Activated naive CD8-positive, alpha-beta T cell treated with anti-CD3 and anti-CD28 coated beads for 36 hours (primary cell): ENCODE measurements at places on chromosomes 3 and 15.

DNA sequence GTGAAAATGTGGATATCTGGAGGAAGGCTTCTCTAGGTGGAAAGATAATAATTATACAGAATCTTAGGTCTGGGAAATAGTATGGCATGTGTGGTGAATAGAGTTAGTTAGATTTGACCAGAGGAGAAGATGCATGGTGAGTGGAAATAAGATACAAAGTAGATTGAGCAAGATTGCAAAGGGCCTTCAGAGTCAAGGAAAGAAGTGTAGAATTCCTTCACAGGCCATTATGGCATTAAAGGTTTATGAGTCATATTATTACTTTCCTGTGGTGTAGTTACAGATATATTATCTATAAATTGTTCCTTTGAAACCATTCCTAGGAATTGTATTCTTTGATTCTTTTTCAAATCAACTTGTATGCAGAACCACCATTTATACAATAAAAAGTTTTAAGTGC, 660.3 kb downstream of the SI start:
- no peak for DNase-seq

DNA sequence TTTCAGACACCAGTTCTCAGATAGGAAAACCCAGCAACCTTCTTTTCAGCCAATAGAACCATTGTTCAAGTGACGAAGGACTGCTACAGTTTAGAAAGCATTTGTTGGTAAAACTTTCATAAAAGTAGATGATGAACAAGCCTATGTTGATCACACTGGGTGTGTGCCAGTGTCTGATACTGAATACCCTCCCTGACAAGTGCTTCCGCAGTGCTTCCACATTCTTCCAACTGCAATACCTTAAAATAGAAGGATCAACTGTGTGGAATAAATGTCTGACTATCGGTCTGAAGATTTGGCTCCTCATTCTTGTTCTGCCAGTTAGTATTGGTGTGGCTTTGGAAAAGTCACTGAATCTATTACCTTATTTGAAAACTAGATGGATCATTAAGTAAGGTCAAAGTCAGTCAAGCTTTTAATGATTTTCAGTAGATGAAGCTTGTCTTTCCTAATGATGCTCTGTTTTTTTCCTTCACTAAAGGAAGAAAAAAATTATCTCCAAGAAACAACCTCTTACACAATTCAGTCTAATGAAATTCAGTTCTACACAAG, 479.4 kb upstream of the CBLB start:
- no peak for DNase-seq

DNA sequence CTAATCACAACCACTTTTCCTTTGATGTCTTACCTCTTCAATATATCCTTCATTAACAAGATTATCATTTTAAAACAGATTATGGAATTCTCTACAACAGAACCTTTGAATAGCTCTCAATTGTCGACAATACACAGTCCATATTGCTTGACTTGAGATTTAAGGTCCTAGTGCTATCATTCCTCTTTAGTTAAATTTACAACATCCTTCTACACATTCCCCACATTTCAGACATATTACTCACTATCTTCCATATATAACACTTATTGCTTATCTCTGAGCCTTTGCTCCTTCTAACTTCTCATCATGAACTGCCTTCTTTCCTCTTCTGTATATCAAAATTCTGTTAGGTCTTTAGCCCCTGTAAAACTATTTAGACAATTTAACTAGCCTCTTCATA, 247.0 kb downstream of the STXBP5L start:
- no peak for DNase-seq

DNA sequence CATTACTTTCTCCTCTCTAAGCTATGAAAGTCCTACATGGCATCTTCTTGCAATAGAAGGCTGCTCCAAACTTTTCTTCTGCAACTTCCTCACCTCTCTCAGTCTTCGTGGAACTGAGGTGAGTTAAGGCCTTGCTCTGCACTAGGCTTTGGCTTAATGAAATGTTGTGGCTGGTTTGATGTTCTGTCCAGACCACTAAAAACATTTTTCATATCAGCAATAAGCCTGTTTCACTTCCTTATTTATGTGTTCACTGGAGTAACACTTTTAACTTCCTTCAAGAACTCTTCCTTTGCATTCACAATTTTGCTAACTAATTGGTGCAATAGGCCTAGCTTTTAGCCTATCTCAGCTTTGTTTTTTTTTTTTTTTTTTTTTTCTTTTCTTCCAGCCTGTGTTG, 335.3 kb upstream of the NECTIN3 start:
- DNase-seq, result no peak

DNA sequence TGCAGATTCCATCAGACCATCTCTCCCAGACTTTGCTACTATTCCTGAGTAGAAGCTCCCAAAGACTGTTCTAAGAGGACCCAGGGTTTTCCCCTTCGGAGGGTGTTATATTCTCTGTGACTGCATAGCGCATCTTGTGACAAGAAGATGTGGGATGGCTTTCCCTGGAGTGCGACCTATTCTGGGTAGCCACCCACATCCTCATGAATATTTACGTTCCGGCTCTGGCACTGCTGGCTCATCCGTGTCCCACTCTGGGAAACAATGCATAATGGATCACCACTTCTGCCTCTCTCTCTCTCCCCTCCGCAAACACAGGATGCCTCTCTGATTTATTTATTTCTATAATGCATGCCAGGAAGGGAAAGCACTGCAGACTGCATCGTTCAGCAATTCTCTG, 166.1 kb downstream of the PYDC2 start:
- DNase-seq, result no peak

DNA sequence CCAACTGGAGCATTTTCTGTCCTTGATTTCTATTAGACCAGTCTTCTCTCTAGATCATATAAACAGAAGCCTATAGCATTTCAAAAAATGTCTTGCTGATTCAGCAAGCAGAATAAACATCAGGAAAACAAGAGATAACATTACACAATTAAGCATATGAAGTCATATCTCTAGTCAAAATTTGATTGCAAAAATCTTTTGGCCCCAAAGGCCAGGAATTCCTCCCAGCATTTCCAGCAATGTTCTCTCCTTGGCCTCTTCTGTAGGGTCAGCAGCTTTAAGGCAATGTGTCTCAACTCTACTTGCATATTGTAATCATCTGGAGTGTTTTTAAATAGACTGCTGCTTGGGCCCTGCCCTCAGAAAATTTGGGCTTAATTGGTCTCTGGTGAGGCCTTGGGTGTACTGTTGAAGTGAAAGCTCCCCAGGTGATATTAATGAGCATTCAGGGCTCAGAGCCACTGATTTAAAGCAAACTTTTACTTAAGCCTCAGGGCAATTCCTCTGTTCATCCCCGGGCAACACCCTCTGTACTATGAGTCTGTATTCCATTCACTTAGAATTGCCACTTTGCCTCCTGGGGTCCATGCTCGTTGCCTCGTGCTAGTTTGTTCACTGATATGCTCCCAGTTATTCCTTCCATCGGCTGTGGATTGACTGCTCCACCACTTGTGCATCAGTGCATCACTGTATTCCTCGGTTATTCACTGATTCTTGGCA, 1072.6 kb downstream of the ROBO2 start:
- DNase-seq, result no peak

DNA sequence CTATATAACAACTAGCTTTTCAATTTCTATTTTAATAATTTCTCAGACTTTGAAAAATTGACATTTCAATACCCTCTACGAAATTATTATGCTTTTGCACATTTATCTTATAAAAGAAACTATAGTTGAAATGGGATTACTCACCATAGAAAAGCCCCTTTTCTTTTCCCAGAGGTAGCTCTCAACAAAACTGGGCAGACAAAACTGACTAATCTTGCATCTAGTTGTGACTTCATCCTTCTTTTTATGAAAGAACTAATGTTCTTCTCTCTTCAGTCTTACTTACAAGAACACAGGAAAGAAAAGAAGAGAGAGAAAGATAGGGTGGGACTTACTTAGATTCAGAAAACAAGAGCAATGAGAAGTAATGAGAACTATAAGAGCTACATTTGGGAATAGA, 61.0 kb downstream of the GPR160 start:
- DNase-seq, result no peak

- DNase-seq, result no peak
These were observed 38.2 kb downstream of the MB21D2 start for GRCh38 chr3:192879346-192880031.

- no peak for DNase-seq
These were observed 48.5 kb downstream of the HACD2 start for GRCh38 chr3:123536153-123536895.

- no peak for DNase-seq
These were observed 293.0 kb downstream of the UBE2E2 start for GRCh38 chr3:23496165-23496564.

GRCh38 chr3:50978991-50979667, 304.4 kb downstream of the DOCK3 start:
- no peak for DNase-seq

GRCh38 chr15:65360506-65360905, 17.3 kb downstream of the IGDCC3 start:
- no peak for DNase-seq

GRCh38 chr3:27467545-27467944, 16.6 kb downstream of the SLC4A7 start:
- DNase-seq, result no peak

- DNase-seq, result no peak
These were observed 61.6 kb upstream of the CTNNB1 start for GRCh38 chr3:41137686-41138111.

DNA sequence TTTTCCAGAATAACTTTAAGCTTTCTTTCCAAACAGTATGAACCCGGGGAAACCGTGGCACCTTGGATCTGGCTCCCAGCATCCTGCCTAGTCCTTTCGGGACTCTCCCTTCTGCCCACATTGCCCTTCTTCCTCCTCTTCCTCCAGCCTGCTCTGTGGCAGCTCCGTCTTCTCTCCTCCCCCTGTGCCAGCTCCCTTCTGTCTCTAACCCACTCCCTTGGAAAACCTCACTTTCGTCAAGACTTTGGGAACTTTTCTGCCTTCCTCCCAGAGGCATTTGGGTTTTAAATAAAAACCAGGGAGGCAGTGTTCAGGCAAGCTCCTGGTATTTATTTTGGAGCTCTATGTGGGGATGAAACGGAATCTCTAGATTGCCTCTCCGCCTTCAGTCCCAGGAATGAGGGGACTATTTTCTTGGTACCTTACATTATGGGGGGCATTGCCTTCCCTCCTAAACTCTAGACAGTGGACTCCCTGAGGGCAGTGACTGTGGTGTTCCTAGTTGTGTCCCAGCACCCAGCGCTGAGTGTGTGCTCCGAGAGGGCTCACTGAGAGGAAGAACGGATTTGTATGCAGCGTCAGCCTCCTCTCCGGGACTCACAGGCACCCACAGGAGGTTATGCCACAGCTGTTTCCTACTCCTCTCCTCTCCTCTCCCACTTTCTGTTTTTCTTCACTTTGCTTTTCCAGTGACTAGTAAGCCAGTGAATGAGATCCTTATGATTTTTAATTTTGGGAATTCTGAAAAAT, 105.4 kb upstream of the MRPS22 start:
- no peak for DNase-seq

DNA sequence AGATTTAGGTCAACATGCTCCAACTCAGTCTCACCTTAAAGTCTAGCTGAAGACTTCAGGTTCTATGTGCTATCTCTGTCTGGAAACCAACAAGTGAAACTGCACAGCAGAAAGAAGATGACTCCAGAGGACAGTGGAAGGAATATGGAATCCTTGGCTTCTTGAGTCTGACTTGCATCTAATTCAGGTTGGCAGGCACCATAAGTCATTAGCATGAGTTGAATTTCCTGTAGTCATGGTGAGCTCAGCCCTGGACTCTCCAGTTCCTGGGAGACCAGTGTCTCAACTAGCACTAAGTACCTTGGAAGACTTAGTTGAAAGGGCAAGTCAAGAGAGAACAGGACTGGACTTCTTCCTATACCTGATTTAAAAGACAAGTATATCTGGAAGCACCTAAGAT, 129.7 kb downstream of the DTWD1 start:
- DNase-seq, result no peak

- DNase-seq, result peak; percentile 77
These were observed 88.3 kb downstream of the TMEM266 start for GRCh38 chr15:76147906-76148570.

DNA sequence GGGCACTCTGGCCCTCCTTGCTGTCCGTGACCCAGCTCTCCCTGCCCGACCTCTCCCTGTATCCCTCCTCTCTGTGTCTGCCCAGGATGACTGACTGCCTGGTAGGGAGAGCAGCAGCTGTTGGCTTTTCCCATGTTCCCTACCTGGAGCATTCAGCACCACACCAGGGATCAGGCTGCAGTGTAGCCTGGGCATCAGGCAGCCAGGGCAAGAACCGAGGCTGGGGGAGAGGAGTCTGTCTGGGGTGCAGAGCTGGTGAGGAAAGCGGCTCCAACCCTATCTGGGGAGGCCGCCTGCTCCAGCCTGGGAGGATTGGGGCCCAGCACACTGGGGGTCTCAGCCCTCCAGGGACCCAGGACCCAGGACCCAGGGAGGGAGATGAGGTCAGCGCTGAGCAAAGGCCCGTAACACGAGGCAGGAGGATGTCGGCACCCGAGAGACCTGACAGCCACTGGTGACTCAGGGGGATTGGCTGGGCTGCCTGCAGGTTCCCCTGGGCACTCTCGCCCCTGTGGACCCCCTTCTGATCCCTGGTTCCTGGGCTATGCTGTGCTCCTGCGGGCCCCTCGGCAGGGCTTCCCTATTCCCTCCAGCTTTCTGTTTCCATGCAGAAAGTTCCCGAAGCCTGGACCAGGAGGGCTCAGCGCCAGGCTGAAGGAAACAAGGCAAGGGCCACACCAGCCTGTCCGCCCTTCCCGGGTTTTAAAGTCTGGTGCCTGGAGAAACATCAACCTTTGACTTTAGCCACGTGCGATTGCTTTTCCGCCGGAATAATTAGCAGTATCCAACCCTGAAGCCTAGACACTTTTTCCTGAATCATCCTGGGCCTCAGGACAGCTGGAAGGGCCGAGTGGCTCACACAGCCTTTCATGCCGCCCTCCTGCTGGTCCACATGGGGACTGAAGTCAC, 128.2 kb upstream of the MEF2A start:
- DNase-seq, result no peak

DNA sequence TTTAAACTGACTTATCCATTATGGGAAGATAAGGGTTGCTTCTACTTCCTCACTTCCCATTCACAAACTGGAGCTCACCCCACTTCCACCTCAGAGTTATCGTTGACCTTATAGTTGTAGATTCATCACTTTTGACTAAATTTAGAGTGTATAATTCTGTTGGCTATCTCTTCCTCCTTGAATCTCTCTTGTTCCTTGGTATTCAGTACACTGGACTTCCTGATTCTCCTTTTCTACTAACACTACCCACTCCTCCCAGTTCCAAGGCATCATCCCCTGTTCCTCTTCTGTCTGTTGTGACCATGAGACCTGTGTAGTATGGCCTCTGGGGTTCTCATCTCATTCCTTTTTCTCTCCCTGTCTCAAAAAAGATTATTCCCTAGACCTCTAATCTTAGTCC, 5.9 kb upstream of the GPR87 start:
- DNase-seq, result no peak

GRCh38 chr3:150414258-150414657, 6.2 kb downstream of the TSC22D2 start:
- DNase-seq, result no peak

- no peak for DNase-seq
These were observed 62.4 kb upstream of the SIAH2 start for GRCh38 chr3:150825192-150825915.

DNA sequence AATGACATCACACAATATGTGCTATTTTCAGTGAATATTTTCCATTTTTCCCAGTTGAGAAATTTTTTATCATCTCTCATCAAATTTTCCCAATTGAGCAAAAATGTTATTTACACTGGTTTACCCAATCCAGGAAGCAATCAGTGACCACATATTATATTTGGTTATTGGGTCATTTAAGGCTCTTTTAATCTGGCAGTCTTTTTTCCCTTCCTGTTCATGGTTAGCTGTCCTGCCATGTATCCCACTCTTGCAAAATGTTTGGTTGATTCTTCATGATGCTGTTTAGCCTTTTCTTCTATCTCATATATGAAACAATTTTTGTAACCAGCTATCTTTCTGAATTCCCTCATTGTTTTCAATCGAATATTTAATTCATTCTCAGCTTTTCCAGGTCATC, 626.0 kb downstream of the RBMS3 start:
- no peak for DNase-seq
